ENCODE measurements at places on chromosomes 5 and 9. TPM values are rescaled to one million over a fixed set of nuclear protein-coding genes. Genes with fewer than 3 reads are reported as not detected.

SPINK4 gene
- total RNA-seq, result not detected

IL9 gene
- total RNA-seq, result not detected

LCN1 gene
- not detected for total RNA-seq

GARIN3 gene
- total RNA-seq, result not detected

CDKN2B gene
- total RNA-seq, result 16.8 TPM

PTGER4 gene
- total RNA-seq, result 36.9 TPM

PCDHGA7 gene
- total RNA-seq, result 3.6 TPM
